ENCODE measurements at places on chromosomes 3 and 15.
A peak's percentile ranks its signal among the peaks of the same experiment; 100 is the strongest.

DNA sequence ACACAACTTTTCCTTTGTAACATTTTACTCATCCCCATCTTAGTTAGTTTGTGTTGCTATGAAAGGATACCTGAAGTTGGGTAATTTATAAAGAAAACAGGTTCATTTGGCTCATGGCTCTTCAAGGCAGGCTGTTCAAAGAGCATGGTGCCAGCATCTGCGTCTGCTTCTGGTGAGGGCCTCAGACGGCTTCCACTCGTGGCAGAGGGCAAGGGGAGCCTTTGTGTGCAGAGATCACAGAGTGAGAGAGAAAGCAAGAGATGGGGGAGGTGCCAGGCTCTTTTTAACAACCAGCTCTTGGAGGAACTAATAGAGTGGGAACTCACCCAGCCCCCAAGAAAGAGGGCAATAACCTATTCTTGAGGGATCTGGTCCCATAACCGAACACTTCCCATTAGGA is 23.1 kb downstream of the PLA2G4F start:
- no peak overlapping the region for H3K4me3 ChIP-seq
- H3K36me3 ChIP-seq = no peaks in the 10 kb centered on the region
- H3K4me1 ChIP-seq = peaks cover 5% of the 10 kb centered on the region
- H3K27me3 ChIP-seq = peaks cover 29% of the 10 kb centered on the region

- no peak overlapping the region for H3K27ac ChIP-seq
- H3K36me3 ChIP-seq = no peaks in the 10 kb centered on the region
Observed at GRCh38 chr3:143428294-143428693, 308.7 kb downstream of the CHST2 start.

- peaks cover 6% of the 10 kb centered on the region for H3K27me3 ChIP-seq
- no peak overlapping the region for H3K4me3 ChIP-seq
- no peak overlapping the region for H3K27ac ChIP-seq
- H3K36me3 ChIP-seq = peaks cover 1% of the 10 kb centered on the region
- H3K4me1 ChIP-seq = peaks cover 6% of the 10 kb centered on the region
Observed at GRCh38 chr3:59873576-59874230, 823.9 kb upstream of the CFAP20DC start.

DNA sequence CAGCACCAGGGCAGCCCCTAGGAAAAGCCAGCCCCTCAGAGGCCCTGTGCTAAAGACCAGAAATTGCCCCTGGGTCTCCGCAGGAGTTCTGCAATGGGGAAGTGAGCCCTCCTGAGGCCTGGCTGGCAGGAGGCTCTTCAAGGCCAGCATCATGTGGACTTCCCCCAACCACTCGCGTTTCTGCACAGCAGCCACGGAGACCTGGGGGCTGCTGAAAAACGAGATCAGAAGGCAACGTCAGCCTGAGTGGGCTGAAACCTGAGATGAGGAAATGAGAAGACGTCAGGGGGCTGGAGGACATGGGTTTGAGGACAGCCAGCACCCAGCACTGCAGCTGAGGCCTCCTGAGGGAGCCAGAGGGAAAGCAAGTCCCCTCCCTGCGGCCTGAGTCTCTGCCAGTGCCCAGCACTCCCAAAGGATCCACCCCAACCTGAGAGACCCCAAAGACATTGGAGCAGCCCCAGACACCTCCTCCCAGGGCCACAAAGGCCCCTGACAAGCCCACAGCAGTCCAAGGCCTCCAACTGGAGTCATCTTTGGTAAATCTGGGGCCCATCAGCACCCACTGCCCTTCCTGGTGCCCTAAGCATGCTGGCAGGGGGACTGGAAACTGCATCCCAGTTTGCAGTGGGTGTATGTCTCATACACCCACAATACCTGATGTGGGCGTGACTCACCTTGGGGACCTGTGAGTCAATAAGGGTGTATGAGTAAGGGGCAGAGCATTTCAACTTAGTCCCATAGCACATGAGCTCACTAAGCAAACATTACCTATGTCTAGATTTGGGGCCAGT is 29.2 kb upstream of the CYP11A1 start:
- no peaks in the 10 kb centered on the region for H3K36me3 ChIP-seq
- H3K27me3 ChIP-seq = no peaks in the 10 kb centered on the region
- peak overlapping the region; percentile 68 for H3K4me3 ChIP-seq
- DNase-seq = peak; percentile 80
- H3K4me1 ChIP-seq = peaks cover 87% of the 10 kb centered on the region

DNA sequence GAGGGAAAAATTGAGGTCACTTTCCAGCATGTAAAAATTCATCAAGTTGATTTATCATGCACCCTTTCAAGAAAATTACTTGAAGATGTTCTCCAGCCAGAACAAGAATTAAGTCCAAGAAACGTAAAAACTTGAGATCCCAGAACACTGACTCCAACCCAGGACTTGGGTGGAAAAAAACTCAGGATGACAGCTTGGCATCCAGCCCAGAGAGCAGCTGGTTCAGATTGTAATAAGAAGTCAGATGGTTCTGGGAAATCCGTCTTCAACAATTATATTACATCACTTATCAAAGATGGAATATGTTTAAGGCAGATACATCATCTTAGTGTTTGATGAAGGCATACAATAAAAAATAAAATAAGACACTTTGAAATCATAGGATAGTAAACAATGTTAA is 23.0 kb upstream of the DNAJC13 start:
- DNase-seq = no peak
- no peak overlapping the region for H3K4me3 ChIP-seq

DNA sequence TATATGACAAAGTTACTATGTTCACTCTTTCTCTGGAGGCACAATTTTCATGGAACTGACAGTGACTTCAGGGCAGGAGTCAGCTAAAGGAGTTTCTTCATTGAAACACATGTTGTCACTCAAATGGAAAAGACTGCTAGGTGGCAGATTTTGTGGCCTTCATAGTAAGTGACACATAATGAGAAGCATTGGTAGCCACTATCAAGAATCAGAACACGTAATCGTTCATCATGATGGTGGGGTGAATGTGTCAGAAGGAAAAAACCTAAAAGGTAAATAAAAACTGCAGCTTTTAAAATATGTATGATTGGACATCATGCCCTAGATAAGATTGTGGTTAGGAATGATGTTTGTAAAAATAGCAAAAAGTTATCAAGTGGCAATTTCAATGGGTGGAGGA is 1491.0 kb downstream of the SI start:
- no peak overlapping the region for H3K4me3 ChIP-seq
- H3K27me3 ChIP-seq = no peaks in the 10 kb centered on the region
- DNase-seq = no peak
- no peak overlapping the region for H3K27ac ChIP-seq
- H3K36me3 ChIP-seq = no peaks in the 10 kb centered on the region

DNA sequence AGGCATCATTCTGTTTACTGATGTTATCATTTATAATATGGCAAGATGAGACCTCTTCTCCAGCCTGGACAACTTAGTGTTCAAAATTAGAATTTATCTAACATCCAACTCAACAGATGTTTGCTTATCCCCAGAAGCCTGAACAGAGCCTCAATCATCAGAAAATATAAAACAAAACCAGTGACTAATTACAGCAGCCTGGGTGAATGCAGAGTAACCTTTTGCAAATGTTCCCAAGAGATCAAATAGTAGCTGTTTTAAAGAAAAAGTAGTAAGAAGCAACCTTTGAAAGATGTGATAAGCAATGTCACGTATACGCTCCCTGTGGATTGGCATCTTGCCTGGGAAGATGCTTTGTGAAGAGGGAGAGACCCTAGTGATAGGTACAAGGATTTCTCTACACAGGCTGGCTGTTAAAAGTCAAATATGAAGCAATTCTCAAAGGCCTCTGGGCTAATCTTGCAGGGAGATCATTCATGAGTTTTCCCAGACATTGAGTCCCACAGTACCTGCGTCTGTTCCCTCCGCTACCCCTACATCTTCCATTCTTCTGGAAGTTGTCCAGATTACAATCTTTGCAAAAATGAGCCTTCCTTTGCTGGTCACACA is 39.3 kb upstream of the PRICKLE2 start:
- DNase-seq = no peak
- H3K36me3 ChIP-seq = no peaks in the 10 kb centered on the region
- H3K27me3 ChIP-seq = peaks cover 28% of the 10 kb centered on the region
- no peak overlapping the region for H3K4me3 ChIP-seq

- H3K27me3 ChIP-seq = no peaks in the 10 kb centered on the region
- H3K36me3 ChIP-seq = peaks cover 6% of the 10 kb centered on the region
- H3K4me1 ChIP-seq = peaks cover 20% of the 10 kb centered on the region
- peak overlapping the region; percentile 15 for H3K27ac ChIP-seq
- H3K4me3 ChIP-seq = no peak overlapping the region
- no peak for DNase-seq
Observed at GRCh38 chr15:64519897-64520296, 59.5 kb downstream of the ZNF609 start.

DNA sequence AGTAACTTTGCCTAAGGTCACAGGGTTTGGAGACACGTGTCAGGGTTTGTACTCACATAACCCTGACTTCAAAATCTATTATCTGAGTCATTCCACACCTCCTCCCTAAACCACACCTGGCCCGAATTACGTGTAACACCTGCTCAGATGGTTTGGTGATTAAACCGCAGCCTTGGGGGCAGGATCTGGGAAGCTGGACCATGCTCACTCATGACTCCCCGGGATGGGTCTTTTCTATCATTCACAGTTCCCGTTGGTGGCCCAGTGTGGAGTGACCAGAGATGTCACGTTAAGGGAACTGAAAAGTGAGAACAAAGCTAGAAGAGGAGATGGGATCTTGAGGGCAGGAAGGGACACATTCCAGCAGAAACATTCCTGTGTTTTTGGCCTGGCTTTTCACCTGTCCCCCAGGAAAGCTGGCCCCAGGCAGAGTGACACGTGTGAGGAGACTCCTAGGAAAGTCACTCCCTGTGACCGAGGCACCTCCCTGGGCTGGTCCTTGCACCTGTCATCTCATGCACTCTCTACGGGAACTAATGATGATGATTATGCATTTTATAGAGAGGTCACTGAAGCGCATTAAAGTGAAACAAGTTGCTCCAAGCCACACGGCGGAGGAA is 75.4 kb upstream of the POMGNT2 start:
- no peaks in the 10 kb centered on the region for H3K36me3 ChIP-seq
- H3K4me1 ChIP-seq = peaks cover 30% of the 10 kb centered on the region
- no peak for DNase-seq
- peak overlapping the region; percentile 50 for H3K27ac ChIP-seq
- no peak overlapping the region for H3K4me3 ChIP-seq

DNA sequence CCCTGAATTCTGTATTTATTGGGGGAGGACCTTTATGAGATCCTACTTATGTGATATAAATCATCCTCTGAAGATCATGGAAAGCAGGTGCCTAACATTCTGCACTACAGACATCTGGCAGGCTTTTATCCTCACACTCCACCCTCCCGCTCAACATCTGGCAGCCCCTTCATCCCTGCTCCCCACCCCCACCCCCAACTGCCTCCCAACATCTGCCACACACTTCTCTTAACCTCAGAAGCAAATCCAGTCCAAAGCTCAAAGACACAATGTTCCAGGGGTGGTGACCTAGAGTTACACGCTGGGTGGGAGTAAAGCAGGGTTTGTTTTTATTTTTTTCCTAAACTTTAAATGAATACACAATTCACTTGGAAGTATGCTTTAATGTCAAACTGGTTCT is 184.5 kb upstream of the ATP11B start:
- no peaks in the 10 kb centered on the region for H3K36me3 ChIP-seq
- H3K4me1 ChIP-seq = no peaks in the 10 kb centered on the region
- DNase-seq = no peak
- no peak overlapping the region for H3K4me3 ChIP-seq
- no peaks in the 10 kb centered on the region for H3K27me3 ChIP-seq

DNA sequence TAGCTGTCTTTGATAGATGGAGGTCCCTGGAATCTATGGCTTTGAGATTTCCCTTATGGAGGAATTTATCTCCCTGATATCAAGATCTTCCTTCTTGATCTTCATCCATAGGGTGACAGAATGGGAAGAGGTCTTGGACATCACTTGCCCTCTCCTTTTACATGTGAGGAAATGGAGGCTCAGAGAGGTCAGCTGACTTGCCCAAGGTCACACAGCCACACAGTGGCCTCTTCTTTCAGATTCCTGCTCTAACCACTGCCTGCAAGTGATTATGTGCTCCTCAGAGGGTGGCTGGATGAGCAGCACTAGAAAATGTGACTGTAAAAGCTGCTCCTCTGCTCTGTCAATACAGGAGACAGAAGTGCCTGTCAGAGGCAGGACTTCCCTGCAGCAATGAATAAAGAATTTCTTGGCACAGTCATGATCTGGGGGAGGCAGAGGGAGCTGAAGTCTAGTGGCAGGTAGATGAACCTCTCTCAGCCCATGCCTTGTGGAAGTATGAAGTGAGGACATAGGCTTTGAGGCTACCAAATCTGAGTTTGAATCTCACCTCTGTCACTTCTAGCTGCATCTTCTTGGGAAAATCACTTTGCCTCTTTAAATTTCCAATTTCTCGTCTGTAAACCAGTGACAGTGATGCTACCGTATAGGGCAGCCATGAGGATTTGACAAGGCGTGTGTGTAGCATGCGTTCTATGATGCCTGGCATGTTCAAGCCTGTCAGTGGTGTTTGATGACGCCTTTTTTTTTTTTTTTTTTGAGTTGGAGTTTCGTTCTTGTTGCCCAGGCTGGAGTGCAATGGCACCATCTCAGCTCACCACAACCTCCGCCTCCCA is 12.0 kb downstream of the SSUH2 start:
- no peaks in the 10 kb centered on the region for H3K36me3 ChIP-seq
- peaks cover 11% of the 10 kb centered on the region for H3K4me1 ChIP-seq
- no peak overlapping the region for H3K27ac ChIP-seq
- no peak overlapping the region for H3K4me3 ChIP-seq
- H3K27me3 ChIP-seq = peaks cover 16% of the 10 kb centered on the region

GRCh38 chr3:78134496-78134895 is 1094.6 kb downstream of the ROBO2 start:
- no peak overlapping the region for H3K4me3 ChIP-seq
- no peaks in the 10 kb centered on the region for H3K36me3 ChIP-seq
- no peaks in the 10 kb centered on the region for H3K27me3 ChIP-seq

DNA sequence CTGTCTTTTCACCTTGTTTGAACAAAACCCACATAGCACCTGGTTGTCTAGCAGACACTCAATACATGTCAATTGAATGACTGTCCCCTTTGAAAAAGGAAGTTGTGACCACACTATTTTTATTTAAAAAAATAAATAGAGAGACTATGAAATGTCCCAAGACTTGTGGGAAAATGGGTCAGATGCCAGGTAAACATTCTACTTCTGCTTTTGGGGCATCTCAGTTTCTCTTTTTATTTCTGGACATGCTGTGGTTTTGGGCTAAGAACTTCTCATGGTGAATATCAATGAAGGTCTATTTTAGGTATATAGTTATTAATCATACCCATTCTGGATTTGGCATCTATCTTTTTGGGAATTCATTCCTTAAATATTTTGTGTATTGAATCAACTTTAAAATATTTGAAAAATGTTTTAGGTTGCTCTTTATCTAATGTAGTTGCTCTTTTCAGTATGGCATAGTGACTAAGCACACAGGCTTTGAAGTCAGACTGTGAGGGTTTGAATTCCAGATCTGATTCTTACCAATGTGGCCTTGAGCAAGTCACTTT is 4.4 kb downstream of the TMEM45A start:
- no peak for DNase-seq
- no peaks in the 10 kb centered on the region for H3K36me3 ChIP-seq
- no peak overlapping the region for H3K27ac ChIP-seq
- H3K27me3 ChIP-seq = peaks cover 5% of the 10 kb centered on the region
- peaks cover 8% of the 10 kb centered on the region for H3K4me1 ChIP-seq
- no peak overlapping the region for H3K4me3 ChIP-seq

GRCh38 chr3:24496529-24497482 is 2.2 kb upstream of the THRB start:
- H3K4me3 ChIP-seq = no peak overlapping the region
- H3K36me3 ChIP-seq = no peaks in the 10 kb centered on the region
- H3K4me1 ChIP-seq = peaks cover 8% of the 10 kb centered on the region
- no peak overlapping the region for H3K27ac ChIP-seq
- H3K27me3 ChIP-seq = peaks cover 15% of the 10 kb centered on the region
- no peak for DNase-seq

All from memory B cell (primary cell).